ENCODE measurements at places on chromosomes 1 and 21. TPM values are rescaled to one million over a fixed set of nuclear protein-coding genes. Genes with fewer than 3 reads are reported as not detected.

RXFP4 gene
- total RNA-seq, result not detected

BTF3L4 gene
- total RNA-seq, result 63.2 TPM

IFNLR1 gene
- under 0.01 TPM for total RNA-seq

NCAM2 gene
- total RNA-seq, result 8.5 TPM

ARTN gene
- total RNA-seq, result not detected

SYCP1 gene
- total RNA-seq, result not detected

DNA sequence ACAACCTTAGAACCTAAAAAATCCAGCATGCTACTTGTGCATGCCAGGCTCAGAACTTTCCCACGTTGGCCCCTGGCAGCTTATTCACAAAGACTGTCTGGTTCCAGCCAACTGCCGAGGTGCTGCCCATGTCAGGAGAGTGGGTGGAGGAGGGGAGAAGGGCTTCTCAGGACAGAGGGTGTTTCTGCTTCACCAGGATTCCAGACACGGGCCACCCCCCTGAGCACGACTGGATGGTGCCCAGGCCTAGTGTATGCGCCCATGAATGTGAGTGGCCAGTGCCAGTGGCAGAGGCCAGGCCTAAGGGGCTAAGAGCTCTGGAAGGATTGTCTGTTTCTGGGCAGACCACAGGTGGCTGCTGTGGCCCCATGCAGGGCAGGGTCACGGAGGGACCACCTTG is 148.2 kb upstream of the COL6A1 start:
- no peak overlapping the region for H3K27ac ChIP-seq
- no peaks in the 10 kb centered on the region for H3K27me3 ChIP-seq
- no peaks in the 10 kb centered on the region for H3K4me1 ChIP-seq

DNA sequence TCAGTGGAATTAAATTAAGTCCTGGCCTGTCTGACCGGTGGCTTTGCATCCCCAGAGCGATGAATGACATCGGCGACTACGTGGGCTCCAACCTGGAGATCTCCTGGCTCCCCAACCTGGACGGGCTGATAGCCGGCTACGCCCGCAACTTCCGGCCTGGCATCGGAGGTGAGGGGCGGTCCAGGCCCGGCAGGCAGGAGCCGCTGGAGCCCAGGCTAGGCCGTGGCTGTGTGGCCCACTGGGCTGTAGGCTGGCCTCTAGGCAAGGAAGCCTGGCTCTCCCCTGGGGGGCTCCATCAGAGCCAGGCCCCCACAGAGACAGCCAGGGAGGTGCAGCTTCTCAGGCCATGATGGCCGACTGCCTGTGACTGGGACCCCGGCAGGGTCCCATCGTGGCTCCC is 5.7 kb downstream of the GABRD start:
- DNase-seq, result no peak
- no peaks in the 10 kb centered on the region for H3K4me1 ChIP-seq
- no peak overlapping the region for H3K27ac ChIP-seq
- no peak overlapping the region for H3K4me3 ChIP-seq

- no peak overlapping the region for H3K4me3 ChIP-seq
- H3K27me3 ChIP-seq, result no peaks in the 10 kb centered on the region
- peaks cover 7% of the 10 kb centered on the region for H3K4me1 ChIP-seq
- H3K27ac ChIP-seq, result no peak overlapping the region
- DNase-seq, result peak; percentile 46
- H3K36me3 ChIP-seq, result peaks cover 33% of the 10 kb centered on the region
These were observed 77.0 kb downstream of the SKI start for GRCh38 chr1:2304921-2305681.

GRCh38 chr1:181969902-181970301 is 91.6 kb downstream of the ZNF648 start:
- H3K36me3 ChIP-seq, result no peaks in the 10 kb centered on the region
- no peak for DNase-seq
- H3K4me1 ChIP-seq, result no peaks in the 10 kb centered on the region
- no peak overlapping the region for H3K4me3 ChIP-seq
- no peak overlapping the region for H3K27ac ChIP-seq

DNA sequence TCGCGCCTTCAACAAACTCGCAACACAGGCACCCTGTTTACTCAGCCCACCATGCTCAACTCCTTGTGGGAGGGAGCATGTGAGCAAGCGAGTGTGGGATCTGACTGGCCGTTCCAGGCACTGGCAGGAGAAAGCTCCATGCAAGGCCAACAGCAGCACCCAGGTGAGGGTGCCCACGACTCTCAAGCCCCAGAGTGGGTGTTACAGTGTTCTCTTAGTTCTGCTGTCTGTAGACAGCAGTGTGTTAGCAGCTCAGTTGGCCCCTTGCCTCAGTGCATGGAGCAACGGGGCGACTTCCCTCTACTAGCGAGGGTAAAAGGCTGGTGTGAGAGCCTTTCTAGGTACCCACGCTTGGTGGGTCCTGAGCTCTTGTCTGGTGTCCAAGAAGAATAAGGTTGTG is 114.6 kb downstream of the PIGK start:
- H3K27ac ChIP-seq, result no peak overlapping the region
- H3K4me3 ChIP-seq, result no peak overlapping the region
- no peaks in the 10 kb centered on the region for H3K36me3 ChIP-seq

DNA sequence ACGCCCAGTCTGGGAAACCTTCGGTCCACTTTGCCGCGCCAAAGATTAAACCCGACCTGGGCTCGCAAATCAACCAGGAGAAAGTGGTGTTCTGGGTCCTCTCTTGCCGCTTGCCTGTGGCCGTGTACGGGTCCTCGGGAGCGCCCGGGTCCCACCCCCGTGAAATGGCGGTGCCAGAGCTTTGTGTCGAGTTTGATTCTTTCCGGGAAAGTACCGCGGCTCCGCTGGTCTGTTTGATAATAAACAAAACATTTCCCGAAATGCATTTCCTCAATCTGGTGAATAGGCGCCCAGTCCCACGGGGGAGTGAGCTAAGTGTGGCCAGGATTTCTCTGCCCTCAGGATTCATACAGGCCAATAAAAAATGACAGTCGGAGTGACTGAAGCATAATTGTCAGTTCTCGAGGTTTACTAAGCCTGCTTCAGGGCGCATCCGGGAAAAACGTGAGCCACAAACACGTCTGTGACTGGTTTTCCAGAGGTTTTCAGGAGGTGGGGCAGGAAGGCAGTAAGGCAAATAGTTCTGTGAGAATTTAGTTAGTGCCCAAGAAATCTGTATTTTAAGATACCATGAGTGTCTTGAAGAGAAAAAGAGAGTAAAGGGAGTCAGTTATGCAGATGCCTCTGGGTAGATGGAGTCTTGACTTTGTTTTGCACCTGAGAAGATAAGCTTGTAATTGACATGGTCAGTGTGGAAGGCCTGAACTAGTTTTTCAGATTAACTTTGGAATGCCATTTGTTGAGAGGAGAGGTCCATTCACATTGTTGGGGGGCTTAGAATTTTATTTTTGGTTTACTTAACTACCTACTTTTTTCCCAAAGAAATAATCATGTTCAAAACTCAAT is 675 bp downstream of the IFNAR1 start:
- no peaks in the 10 kb centered on the region for H3K27me3 ChIP-seq
- peak overlapping the region; percentile 99 for H3K4me3 ChIP-seq
- no peaks in the 10 kb centered on the region for H3K4me1 ChIP-seq
- H3K36me3 ChIP-seq, result no peaks in the 10 kb centered on the region
- peak overlapping the region; percentile 98 for H3K27ac ChIP-seq

GRCh38 chr1:62841587-62842169 is 57.7 kb downstream of the ATG4C start:
- no peaks in the 10 kb centered on the region for H3K4me1 ChIP-seq
- no peaks in the 10 kb centered on the region for H3K27me3 ChIP-seq
- no peak overlapping the region for H3K4me3 ChIP-seq
- H3K27ac ChIP-seq, result no peak overlapping the region

DNA sequence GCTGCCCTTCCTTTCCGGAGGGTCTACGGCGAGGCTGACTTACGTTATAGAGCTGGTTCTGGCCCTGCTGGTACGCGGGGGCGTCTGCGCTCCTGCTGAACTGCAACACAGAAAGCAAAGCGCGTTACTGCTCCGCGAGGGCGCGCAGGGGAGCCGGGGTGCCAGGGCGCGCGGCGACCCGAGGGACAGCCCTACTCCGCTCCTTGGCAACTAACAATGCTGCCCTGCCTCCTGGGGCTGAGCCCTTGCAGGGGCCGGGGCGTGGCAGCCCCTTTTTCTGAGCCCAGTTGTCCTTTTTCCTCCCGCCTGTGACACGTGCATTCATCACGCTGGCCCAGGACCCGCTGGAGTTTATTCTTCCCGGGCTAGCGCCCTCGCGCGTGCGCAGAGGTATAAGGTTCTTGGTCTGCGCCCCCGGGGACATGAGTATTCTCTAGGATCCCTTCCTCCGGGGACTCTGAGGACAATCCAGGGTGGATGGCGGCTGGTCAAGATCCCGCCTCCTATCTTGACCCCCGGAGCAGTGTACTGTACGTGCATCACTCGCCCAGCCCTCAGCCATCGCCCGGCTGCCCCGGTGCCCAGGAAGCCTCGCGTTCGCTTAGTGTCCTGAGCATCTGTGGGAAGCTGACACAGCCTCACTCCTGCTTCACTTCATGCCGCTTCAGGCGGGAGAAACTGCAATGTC is 78.9 kb downstream of the CD247 start:
- H3K36me3 ChIP-seq, result no peaks in the 10 kb centered on the region
- peak; percentile 44 for DNase-seq
- H3K4me3 ChIP-seq, result peak overlapping the region; percentile 51
- H3K27me3 ChIP-seq, result no peaks in the 10 kb centered on the region

- DNase-seq, result no peak
- H3K27ac ChIP-seq, result no peak overlapping the region
- H3K27me3 ChIP-seq, result peaks cover 4% of the 10 kb centered on the region
- no peaks in the 10 kb centered on the region for H3K4me1 ChIP-seq
- H3K4me3 ChIP-seq, result no peak overlapping the region
These were observed 93.8 kb upstream of the COL6A1 start for GRCh38 chr21:45887788-45888187.

- no peak for DNase-seq
- H3K4me3 ChIP-seq, result no peak overlapping the region
- no peak overlapping the region for H3K27ac ChIP-seq
- H3K4me1 ChIP-seq, result no peaks in the 10 kb centered on the region
- no peaks in the 10 kb centered on the region for H3K36me3 ChIP-seq
These were observed 41.7 kb downstream of the GABPA start for GRCh38 chr21:25776440-25776839.

GRCh38 chr1:28792644-28793121 is 19.3 kb upstream of the OPRD1 start:
- no peaks in the 10 kb centered on the region for H3K4me1 ChIP-seq
- H3K27me3 ChIP-seq, result peaks cover 7% of the 10 kb centered on the region
- no peak for DNase-seq
- no peaks in the 10 kb centered on the region for H3K36me3 ChIP-seq
- H3K27ac ChIP-seq, result no peak overlapping the region
- no peak overlapping the region for H3K4me3 ChIP-seq

GRCh38 chr1:116508984-116509980 is 61.5 kb downstream of the CD58 start:
- peak; percentile 93 for DNase-seq
- H3K4me3 ChIP-seq, result no peak overlapping the region
- H3K27ac ChIP-seq, result peak overlapping the region; percentile 67
- H3K27me3 ChIP-seq, result no peaks in the 10 kb centered on the region
- H3K36me3 ChIP-seq, result no peaks in the 10 kb centered on the region

DNA sequence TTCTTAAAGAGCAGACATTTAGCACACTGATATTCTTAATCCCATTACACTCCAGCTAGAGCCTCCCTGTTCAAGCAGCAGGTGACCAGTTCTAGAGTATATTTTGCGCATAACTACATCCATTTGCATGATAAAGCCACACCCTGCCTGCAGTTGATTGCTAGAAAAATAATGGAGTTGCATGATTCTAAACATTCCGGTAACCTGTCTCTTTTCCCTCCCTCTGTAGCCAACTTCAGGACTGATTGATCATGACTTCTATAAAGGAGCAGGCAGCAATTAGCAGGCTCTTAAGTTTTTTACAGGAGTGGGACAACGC is 14.9 kb downstream of the ARMH1 start:
- H3K36me3 ChIP-seq, result no peaks in the 10 kb centered on the region
- H3K27ac ChIP-seq, result no peak overlapping the region
- H3K4me1 ChIP-seq, result no peaks in the 10 kb centered on the region
